Endothelial cell of umbilical vein (primary cell): ENCODE measurements at places on chromosomes 3 and 15. TPM values are rescaled to one million over a fixed set of nuclear protein-coding genes. Genes with fewer than 3 reads are reported as not detected.

DNA sequence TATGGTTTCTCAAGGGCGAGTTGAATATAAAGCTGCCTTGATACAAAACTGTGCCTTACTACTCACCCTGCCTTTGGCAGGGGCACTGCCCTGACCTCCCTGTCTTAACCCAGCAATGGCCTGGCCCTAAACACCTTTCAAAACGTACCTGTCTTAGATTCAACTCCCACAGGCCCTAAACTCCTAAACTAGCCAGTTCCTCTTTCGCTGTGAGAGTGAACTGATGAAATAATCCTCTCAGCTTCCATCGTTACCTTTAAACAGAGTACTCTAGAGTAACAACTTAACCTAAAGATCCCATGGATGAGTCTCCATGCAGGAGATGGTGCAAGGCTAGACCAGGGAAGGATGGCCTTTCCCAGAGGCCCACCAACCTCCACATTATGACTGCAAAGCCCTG is 133.0 kb upstream of the THBS1 start:
- DNase-seq, result no peak

Gene MESP2
- total RNA-seq, result 0.42 TPM in 1 of 2 replicates, not detected in the other

DNA sequence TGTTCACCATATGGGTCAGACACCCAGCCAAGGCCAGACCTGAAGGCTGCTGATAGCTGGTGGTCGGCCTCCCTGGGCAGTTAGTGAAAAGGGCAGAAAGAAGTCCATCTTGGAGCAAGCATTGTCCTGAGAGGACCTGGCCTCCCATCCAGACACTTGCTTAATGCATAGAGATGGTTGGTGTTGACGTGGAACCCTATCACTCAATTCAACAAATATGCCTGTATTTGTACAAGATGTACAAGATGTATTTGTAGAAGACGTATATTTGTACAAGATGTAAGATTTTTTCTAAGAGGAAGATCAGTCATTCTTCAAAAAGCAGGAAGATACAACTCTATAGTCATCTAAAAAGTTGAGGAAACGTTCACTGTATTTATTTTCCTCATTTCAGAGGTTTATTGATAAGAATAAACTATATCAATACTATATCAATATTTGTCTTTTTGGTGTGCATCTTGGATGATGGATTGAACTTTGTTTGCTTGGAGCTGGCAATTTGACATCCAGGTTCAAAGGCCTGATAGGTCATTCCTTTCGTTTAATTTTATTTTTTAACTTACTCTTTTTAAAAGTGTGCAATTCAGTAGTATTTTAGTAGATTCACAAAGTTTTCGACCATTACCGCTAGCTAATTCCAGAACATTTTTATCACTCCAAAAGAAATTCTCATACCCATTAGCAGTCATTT is 5.9 kb downstream of the TMEM42 start:
- DNase-seq, result no peak

- DNase-seq, result no peak
Measured at GRCh38 chr3:58633157-58633865, 33.3 kb downstream of the FAM3D start.

Gene ARNT2
- total RNA-seq, result 0.18 and 0.20 TPM in 2 replicates

DNA sequence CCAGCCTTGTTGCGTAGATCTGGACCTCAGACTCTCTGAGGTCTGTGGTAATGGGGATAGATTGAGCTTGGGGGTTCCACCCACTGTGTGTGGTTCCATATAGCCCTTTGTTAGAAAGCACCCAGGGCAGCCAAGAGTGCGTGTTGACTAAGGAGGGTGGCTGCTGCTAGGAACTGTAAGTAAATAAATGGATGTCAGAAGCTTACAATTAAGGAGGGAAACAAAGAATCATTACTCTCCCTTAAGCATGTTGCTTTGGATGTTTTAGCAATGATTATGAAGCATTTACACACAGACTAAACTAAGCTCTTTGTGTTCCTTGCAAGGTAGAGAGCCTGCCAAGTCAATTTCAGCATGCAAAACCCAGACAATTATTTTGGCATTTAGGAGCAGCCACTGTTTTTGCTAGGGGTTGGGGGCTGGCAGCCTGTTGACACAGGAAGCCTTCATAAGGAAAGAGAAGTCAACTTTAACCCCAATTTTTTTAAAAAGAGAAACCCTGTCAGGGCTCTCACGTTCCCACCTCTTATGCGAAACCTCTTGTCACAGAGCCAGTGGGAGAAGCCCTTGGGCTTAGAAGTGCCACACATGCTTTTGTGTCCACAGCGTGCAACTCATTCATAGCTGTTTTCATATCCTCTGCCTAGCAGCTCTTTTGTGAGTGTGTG is 127.8 kb downstream of the CMSS1 start:
- DNase-seq, result peak; percentile 33

Gene FBXO40
- not detected in 2 replicates for total RNA-seq

DNA sequence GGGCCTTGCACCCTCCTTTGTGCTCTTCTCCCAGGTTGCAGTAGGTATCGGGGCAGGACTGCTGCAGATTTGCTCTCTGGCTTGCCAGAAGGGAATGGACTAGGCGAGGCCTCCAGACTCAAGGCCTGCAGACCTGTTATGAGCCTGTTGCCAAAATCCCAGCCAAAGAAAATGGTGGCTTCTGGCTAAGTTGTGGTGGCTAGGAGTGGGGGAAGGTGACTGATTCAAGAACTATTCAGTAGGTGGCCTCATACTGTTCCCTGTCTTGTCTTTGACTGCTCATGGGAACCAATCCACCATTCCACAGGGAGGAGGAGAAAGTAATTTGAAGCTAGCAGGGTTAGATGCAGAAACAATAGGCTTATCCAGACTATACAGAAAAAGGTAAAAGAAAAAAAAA is 380.4 kb upstream of the PROK2 start:
- DNase-seq, result no peak

DNA sequence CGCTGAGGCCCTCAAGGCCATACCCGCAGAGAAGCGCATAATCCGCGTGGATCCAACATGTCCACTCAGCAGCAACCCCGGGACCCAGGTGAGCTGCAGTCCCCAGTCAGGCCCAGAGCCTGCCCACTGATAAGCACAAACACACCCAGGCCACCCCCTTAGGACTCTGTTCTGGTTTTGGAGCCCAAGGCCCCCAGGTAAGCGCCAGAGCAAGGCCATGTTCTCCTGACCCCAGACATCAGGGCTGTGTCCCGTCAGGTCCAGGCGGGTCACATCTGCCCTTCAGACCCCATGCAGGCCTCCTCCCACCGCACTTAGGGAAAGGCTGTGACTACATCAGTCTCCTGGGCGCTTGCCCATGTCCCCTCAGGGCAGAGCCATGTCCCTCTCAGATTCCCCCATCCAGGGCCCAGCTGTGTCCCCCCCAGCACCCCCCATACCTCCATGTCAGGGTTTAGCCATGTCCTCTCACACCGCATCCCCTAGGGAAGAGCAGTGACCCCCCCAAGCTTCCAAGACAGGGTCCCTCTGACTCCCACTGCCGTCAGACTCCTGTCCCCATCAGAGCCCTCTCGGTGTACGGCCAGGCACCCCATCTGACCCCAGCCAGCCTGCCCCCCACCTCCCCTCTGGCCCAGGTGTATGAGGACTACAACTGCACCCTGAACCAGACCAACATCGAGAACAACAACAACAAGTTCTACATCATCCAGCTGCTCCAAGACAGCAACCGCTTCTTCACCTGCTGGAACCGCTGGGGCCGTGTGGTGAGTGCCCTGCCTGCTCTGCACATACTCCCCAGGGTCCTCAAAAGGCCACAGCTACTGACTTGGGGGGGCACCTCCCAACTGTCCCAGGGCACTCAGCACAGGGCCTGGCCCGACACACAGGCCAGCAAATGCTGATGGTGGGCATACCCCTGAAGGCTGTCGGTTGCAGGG is 1.6 kb downstream of the PARP3 start:
- DNase-seq, result no peak

DNA sequence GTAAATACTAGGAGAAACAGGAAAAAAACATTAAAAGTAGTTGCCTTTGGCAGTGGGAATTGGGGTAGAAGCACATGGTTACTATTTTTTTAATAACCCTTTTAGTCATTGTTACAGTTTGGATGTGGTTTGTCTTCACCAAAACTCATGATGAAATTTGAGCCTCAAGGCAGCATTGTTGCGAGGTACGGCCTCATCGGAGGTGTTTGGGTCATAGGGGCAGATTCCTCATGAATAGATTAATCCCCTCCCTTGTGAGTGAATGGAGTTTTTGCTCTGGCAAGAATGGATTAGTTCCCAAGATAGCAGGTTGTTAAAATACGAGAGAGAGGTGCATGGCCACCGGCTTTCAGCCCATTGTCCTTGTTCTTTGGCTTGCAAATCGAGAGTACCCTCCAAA is 92.6 kb downstream of the LEKR1 start:
- DNase-seq, result no peak

Gene TMIE
- 0.18 and 0.27 TPM in 2 replicates for total RNA-seq

DNA sequence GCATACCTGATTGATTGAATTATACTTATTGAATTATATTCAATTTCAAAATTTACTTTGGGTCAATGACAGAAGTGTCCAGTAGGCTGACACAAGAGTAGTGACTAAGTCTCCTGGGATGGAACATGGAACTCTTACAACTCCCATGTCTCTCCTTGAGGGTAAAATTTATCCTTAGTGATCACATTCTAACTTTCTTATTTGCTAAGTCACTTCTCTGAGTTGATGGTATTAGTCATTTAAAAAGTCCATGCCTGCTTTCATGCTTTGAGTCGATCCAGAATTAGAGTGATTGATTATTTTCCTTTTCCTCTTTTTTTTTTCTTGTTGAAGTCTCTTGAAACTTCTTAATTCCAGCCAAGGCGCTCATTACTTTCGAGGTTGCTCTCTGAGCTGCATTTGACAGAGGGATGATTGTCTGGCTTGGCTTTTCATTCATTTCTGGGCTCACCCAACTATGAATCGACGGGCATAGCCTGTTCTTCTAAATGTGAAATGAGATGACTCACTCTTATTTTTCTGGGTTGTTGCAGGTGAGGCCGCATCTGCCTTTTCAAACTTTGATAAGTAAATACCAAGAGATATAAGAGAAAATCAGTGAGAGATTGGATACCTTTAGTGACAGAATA is 34.9 kb downstream of the LRRC3B start:
- no peak for DNase-seq

- DNase-seq, result no peak
Measured at GRCh38 chr15:31241888-31242522, 84.6 kb upstream of the KLF13 start.

Gene RFTN1
- 43.3 and 45.1 TPM in 2 replicates for total RNA-seq

DNA sequence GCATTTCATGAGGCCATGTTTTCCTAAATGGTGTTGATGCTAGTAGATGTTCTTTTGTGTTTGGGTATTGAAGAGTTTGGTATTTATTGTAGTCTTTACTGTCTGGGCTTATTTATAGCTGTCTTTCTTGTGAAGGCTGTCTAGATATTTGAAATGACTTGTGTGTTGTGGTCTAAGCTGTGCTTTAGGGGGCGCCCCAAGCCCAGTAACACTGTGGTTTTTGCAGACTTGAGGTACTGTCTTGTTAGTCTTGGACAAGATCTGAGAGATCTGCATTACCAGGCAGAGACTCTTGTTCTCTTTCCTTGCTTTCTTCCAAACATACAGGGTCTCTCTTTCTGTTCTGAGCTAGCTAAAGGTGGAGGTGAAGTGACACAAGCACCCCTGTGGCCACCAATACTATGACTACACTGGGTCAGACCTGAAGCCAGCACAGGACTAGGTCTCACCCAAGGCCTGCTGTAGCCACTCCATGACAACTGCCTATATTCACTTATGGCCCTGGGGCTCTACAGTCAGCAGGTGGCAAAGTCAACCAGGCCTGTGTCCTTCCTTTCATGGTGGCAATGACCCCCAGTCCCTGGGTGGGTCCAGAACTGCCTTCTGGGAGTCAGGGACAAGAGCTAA is 152.1 kb upstream of the TBC1D5 start:
- no peak for DNase-seq

Gene P3H2
- 4.8 and 6.6 TPM in 2 replicates for total RNA-seq

- no peak for DNase-seq
Measured at GRCh38 chr15:68631601-68632051, 52.8 kb downstream of the CORO2B start.

DNA sequence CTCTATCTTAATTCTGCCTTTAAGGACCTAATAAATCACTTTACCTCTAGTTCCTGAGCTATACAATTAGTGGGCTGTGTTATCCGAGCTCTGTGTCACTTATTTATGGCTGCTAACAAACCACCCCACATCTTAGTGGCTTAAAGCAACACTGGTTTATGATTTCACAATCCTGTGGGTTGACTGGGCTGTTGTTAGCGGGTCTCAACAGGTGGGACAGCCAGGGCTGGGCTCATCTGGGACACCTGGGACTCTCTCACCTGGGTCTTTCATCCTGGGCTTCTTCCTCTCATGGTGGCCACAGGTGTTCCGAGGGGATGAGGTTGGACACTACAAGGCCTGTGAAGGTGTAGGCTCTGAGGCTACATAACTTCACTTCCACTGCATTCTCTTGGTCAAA is 35.8 kb upstream of the CHST2 start:
- no peak for DNase-seq

DNA sequence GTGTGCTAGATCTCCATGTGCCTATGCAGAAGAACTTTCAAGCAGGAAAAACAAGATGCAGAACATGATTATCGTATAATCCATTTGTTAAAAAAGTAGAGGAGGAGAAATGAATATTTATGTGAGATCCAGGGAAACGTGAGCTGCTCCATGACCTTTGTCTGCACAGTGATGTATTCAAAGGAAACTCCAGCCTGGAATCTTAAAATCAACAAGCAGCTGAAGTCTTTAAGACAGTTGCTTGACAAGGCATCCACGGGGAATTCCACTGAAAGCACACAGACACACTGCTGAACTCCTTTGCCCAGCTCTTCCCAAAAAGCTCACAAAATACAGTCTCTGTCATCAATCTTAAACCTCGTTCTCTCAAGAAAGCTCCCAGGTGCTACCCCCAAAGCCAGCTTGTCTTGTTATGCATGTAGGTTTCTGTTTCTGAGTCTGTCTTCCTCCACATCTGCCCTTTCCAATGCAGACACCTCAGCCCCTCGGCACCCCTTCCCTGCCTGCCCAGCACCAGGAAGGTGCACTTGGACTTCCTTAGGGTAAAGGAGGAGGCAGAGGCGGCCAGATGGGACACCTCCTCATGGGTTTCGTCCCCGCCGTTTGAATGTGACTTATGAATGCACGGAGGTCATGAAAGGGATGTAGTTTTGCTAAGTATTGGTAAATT is 28.7 kb downstream of the LRRK1 start:
- no peak for DNase-seq

GRCh38 chr15:76341366-76342057 is 4.9 kb downstream of the ISL2 start:
- no peak for DNase-seq

Gene CCR1
- not detected in 2 replicates for total RNA-seq

Gene TMEM108
- 0.42 and 1.1 TPM in 2 replicates for total RNA-seq

GRCh38 chr15:91855684-91856489 is 2.4 kb downstream of the SLCO3A1 start:
- no peak for DNase-seq

DNA sequence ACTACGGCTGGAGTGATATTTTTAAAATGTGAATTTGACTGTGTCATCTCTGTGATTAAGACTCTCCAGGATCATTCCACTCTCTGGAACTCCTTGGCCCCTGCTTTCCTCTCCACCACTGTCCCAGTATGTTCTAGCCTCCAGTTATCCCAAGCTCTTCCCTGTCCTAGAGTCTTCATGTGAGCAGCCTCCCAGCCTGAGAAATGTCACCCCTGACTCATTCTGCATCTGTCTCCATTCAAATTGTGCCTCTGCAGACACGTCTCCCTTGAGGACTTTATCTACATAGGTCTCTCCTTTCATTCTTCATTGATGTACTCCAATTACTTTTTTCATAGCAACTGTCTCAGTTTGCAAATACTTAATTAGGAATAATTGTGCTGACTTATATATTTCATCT is 317.7 kb upstream of the ADAMTS9 start:
- no peak for DNase-seq
